ENCODE measurements at places on chromosomes 11 and 22.

DNA sequence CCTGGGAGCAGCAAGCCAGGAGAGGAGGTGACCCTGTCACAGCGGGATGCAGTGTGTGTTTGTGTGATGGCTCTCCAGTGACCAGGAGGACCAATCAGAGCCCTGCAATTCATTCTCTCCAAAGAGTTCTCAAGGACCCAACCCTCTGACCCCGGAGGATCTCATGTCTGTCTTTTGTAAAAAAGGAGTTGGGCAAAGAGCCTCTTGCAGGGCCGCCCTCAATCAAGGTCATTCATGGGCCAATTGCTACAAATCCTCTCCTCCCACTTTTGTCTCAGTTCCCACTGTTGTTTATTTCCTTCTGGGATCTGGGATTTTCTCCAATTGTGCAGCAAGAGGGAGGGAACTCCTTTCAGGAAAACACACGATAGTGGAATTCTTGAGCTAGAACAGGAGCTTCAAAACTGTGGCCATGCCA is 4.0 kb downstream of the TECTA start:
- DNase-seq: no peak

- DNase-seq: no peak
Observed at GRCh38 chr11:131218542-131218941, 151.9 kb upstream of the NTM start.

GRCh38 chr22:32042924-32043323 is at the start of gene SLC5A1:
SLC5A1 (plus strand) TSS chr22:32043261; CDS start chr22:32043282, 21 bp downstream.
- no peak for DNase-seq

GRCh38 chr11:44781655-44782054 is 54.9 kb downstream of the TSPAN18 start:
- no peak for DNase-seq

GRCh38 chr11:132719684-132720083 is 812.6 kb downstream of the OPCML start:
- no peak for DNase-seq

GRCh38 chr11:108196901-108197300 is 25.5 kb downstream of the NPAT start:
- DNase-seq: no peak

DNA sequence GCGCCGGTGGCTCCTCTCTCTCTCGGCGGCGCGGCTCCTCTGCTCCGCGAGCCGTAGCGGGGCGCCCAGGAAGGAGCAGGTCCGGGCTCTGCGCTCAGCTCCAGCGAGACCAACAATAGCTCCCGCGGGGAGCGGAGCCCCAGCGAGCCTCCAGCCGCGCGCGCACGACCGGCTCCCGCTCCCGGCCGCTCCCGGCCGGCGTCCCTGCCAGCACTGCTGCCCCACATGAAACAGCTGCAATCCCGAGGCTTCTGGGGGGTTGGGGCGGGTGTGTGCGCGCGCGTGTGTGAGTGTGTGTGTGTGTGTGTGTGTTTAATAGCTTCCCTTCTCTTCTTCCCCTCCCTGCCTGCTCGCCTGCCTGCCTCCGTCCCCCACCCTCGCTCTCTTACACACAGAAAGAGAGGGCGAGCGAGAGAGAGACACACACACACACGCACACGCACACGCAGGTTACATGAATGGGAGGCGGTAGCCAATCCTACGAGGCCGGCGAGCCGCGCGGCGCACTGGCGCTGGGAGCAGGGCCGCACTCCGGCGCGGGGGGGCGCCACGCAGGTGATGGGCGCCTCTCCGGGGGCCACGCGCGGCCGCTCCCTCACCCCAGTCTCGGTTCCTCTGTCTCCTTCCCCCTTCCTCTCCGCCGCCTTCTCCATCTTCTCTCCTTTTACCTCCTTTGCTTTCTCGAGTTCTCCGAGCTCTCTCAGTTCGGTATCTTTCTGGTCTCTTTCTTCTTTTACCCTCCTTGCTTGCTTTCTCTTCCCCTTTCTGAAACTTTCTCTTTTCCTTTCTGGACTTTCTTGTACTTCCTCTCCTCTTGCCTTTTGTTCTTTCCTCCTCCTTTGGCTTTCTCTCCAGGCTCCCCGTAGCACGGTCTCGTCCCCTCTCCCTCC is at the start of gene TENM4:
TSS of gene TENM4 (minus strand) at position 460 of the 890 bp plus-strand sequence. CDS start 371,086 bp downstream, outside the sequence.
- DNase-seq: no peak

- no peak for DNase-seq
Observed at GRCh38 chr22:19523240-19524169, 705 bp downstream of the CLDN5 start.

- DNase-seq: no peak
Observed at GRCh38 chr11:131914361-131914774, 544.0 kb downstream of the NTM start.

DNA sequence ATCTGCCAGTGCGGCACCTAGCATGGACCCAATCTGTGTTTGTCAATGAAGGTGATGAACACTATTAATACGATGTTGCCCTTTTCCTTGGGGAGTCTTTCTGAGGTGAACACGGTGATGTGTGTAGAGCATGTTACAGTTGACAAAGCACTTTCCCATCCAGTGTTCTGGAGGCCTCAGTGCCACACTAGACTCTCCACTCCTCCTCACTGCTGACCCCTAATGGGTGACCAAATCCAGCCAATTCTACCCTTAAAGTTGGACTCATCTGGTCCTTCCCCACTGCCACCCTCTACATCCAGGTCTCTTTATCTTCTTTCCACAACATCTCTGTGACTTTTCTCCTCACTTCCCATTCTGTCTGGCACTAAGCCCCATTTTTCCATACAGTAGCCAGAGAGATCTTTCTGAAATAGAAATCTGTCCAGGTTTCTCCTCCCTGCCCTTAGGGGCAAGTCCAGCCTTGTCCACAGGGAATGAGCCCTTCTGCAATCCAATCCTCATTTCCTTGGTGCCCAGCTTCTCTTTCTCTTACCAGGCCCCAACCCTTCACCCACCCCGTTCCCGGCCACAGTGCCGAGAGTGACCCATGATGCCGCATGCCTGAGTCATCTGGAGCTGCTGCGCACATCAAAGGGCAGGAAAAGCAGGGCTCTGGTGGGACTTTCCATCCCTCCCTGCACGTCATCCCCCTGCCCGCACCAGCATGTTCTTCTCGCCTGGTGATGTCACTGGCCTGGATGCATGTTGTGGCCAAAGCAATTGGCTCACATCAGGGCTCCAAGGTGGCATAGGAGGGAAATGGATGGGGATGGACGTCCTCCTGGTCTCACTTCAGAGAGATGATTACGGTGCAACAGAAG is 64.2 kb downstream of the RASSF10 start:
- no peak for DNase-seq

DNA sequence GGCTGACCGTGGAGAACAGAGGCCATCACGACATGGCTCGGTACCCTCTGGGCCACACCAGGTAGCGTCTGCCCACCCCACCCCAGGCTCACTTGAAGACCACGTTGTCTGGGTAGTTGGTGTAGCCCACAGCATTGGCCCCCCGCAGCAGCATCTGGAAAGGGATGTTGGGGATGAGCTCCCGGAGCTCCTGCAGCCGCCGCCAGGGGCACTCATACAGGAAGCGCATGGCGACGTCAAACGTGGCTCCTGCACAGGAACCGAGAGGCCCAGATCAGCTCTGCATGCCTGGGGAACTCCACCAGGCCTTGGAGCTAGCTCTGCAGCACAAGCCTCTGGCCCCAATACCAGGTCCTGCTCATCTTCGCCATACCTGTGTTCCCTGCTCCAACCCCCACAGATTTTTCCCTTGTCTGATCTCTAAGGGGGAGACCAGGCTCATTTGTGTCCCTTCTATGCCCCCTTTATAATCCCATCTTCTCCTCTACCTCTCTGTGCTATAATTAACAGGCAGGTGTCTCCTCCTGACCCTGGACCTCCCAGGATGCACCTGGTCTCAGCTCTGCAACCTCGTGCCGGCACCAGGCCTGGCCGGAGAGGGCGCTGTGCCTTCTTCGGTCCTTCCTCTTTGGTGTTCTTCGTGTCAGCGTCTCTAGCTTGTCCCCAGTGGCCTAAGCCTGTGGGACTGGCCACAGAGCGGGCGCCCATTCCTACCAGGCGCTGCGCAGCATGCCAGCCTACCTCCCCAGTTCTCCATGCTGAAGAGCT is 5.0 kb upstream of the LRFN4 start:
- DNase-seq: no peak

- no peak for DNase-seq
Observed at GRCh38 chr22:40782521-40782920, 36.6 kb downstream of the SLC25A17 start.

GRCh38 chr11:6771926-6772893 is at the start of gene OR2AG2:
OR2AG2 (minus strand) TSS chr11:6771976; CDS start chr11:6768957, 3,019 bp downstream.
- DNase-seq: no peak

DNA sequence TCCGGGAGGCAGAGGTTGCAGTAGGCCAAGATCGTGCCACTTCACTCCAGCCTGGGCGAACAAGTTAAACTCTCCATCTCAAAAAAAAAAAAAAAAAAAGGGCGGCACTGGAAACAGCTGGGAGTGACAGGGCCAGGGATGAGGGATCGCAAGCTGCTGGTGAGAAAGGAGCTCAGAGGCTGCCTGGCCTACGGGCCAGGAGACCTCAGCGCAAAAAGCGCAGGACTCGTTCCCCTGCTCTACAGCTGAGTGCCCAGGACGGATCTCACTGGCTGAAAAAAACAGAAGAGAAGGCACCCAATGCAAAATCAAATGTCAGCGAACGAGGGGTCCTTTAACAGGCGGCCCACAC is 650 bp upstream of the NUP50 start:
- DNase-seq: no peak

DNA sequence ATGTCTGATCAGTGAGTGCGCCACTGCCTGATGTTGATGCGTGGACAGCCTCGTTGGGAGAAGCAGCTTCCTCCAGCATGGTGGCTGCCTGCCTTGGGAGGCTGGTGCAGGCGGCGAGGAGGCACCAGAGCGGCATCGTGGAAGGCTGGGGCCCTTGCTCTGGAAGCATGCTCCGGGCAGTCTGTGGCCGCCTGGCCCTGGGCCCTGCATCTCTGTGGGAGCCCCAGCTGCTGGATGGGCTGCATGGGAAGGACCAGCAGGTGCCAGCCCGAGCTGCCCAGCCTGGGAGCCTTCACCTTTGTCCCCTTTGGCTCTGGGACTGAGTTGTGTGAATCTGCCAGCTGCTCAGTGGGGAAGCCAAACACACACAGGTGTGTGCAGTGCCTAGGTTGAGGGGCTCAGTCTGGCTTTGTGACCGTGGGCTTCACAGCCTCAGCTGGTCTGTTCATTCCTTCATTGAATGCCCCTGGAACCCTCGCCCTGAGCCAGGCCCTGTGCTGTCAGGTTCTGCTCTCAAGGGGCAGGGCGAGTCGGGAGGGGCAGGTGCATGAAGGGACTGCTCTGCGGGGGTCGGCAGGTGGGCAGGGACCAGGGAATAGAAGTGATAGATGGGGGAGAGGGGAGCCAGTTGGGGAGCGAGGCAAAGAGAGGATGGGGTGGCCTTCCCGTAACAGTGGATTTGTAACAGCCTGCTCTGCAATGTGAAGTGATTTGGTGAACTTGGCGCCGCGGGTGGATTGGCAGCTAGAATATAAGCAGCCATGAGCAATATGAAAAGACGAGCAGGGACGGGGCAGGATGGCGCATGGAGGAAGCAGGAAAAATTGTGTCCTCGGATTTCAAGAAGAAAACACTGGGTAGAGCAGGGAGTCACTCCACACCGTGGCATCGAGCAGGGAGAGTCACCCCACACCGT is 354.2 kb downstream of the TBC1D22A start:
- no peak for DNase-seq

GRCh38 chr22:39800790-39801520 is 92.6 kb downstream of the ENTHD1 start:
- no peak for DNase-seq

GRCh38 chr11:40204228-40204627 is 1255.2 kb downstream of the LRRC4C start:
- no peak for DNase-seq

All from stimulated activated CD8-positive, alpha-beta memory T cell treated with anti-CD3 and anti-CD28 coated beads, Interleukin-7, amount 100 ng/mL, for 24 hours (primary cell).